ENCODE measurements at places on chromosomes 6 and 20.

GRCh38 chr6:41231246-41231645, 3.1 kb downstream of the TREML4 start:
- DNase-seq, result no peak

GRCh38 chr20:815914-816606, 17.5 kb upstream of the FAM110A start:
- peak; percentile 81 for DNase-seq

GRCh38 chr20:38272398-38272797, 11.9 kb upstream of the KIAA1755 start:
- DNase-seq, result no peak

- no peak for DNase-seq
These were observed 4.0 kb downstream of the ZBTB24 start for GRCh38 chr6:109478841-109479624.

GRCh38 chr6:159074120-159074684, 29.4 kb upstream of the TAGAP start:
- DNase-seq, result no peak

DNA sequence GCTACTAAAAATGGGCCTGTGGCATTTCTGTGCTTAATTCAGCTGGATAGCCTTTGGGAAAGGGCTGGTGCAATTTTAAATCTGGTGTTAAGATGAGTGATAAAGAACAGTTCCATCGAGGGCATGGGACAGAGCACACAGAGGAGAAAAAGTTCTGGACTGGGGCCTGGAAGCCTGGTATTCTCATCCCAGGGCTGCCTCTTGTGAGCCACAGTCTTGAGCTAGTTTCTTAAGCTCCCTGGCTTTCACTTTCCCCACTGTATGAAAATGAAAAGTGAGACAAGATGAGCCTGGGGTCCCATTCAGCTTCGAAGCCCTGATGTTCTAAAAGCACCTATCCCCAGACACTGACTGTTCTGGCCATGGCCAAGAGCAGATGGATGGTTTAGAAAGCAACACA, 14.3 kb upstream of the LAMA4 start:
- no peak for DNase-seq

DNA sequence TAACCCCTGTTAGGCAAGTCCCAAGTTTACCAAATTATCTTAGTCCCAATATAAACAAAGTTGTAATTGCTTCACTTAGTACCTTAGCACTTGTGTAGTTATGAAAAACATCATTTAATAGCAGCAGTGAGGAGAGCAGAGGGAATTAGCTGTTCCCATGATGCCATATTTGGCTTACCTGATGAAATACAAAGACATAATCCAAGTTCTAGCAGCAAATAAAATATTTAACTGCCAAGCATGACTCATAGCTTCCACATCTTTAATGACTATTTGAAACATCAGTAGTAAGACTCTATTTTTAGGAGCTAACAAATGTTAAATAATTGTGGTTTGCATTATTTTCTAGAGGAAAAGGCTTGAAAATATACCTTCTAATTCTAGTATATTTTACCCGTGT, 94.0 kb upstream of the MCHR2 start:
- no peak for DNase-seq

GRCh38 chr6:148497717-148498116, 155.1 kb downstream of the SASH1 start:
- no peak for DNase-seq

All from GM20000 (cell line).